ENCODE measurements at places on chromosomes 13 and 19.

- DNase-seq: no peak
These were observed 54.8 kb upstream of the SOX1 start for GRCh38 chr13:112012016-112012704.

GRCh38 chr19:4830332-4830731, 1.2 kb downstream of the TICAM1 start:
- no peak for DNase-seq

DNA sequence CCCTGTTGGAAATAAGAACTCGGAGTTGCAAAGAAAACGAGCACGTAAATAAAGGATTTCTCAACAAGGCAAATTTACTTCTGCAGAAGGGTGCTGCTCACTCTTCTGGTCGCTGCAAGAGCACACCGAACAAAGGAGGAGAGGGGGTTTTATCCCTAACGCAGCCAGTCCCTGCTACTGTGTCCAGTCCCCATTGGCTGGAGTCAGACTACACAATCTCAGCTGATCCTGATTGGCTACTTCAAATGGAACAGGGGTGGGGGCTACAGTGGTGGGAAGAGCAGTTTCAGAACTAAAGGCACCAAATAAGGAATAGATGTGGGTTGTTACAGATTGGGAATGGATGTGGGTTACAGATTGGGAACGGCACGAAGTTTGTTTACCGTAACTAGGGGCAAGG, 63.9 kb upstream of the MCF2L start:
- no peak for DNase-seq

DNA sequence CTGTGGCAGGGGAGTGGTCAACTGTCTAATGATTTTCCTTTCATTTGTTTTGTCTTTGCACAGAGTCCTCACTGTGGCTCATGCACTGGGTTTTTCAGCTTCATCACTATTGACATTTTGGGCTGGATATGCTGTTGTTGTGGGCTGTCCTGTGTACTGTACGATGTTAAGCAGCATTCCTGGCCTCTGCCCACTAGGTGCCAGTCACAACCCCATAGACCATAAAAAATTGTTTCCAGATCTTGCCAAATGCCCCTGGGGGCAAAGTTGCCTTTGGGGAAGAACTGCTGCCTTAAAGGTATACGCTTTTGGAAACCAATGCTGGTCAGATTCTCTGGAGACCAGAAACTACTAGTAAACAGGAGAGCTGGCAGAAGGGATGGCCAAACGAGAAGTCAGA, 310.4 kb downstream of the SPRY2 start:
- no peak for DNase-seq

GRCh38 chr13:99514801-99515200, 13.5 kb downstream of the TM9SF2 start:
- DNase-seq: no peak

DNA sequence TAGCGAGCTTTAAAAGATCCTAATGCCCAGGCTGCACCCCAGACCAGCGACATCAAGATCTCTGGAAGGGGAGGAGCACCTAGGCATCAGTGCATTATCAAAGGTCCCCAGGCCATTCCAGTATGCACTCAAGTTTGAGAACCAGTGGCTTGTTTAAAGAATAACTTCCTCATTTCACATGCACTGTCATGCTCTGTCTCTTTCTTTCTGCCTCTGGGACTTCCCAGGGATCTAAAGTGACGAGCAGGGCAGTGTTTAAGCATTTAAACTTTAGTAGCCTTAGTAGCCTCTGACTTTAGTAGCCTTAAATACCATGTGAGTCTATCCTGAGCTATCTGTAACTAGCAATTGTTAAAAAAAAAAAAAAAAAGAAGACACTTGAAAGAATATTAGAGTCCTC, 8.9 kb upstream of the FARP1 start:
- DNase-seq: no peak

- DNase-seq: no peak
These were observed 32.6 kb downstream of the TFDP1 start for GRCh38 chr13:113616991-113617749.

GRCh38 chr19:2026770-2027169, 11.3 kb upstream of the BTBD2 start:
- no peak for DNase-seq

- no peak for DNase-seq
These were observed 7.6 kb downstream of the F7 start for GRCh38 chr13:113112893-113113845.

GRCh38 chr13:78596736-78597601, 6.4 kb downstream of the POU4F1 start:
- no peak for DNase-seq

Data from stimulated activated CD4-positive, alpha-beta T cell treated with anti-CD3 and anti-CD28 coated beads, Interleukin-1b, Interleukin-23, amount 100 ng/mL, for 1 hour (primary cell).